ENCODE measurements at places on chromosomes 16 and 17.

- DNase-seq, result no peak
Measured at GRCh38 chr17:73069841-73070240, 22.6 kb downstream of the SLC39A11 start.

DNA sequence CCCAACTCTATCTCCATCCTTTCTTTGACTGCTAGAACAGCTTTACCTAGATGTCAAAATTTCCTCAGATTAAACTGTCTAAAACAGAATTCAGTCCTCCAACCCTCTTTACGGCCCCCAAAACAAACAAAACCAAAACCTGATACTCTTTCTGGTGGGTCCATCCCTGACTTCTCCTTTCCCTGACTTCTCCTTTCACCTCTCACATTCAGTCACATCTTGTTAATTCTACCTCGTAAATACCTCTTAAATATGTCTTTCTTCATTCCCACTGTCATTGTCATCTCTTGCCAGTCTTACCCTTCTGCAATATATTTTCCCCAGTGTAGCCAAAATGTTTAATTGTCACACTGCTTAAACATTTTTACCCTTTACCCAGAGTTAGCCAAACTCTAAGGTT is 4.6 kb downstream of the PPM1E start:
- no peak for DNase-seq

GRCh38 chr16:85931596-85932402 is 32.8 kb downstream of the IRF8 start:
- no peak for DNase-seq

GRCh38 chr16:19697756-19698318 is 20.2 kb downstream of the KNOP1 start:
- no peak for DNase-seq

DNA sequence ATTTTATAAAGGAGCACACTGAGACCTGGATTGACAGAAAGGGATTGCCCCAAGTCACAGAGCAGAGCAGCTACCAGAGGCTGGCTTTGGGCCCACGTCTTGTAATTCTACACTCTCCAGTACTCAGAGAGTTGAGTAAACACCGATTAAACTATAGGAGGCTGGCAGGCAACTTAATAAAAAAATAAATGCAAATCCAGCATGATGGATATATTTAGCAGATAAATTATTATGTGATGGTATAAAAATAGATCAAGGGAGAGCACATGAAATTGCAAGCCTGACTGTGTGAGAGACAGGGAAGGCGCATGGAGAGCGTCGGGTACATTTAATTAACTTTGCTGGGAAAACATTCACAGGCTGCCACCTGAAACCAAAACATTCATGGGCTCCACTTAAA is 87.7 kb upstream of the CCL2 start:
- DNase-seq, result no peak

DNA sequence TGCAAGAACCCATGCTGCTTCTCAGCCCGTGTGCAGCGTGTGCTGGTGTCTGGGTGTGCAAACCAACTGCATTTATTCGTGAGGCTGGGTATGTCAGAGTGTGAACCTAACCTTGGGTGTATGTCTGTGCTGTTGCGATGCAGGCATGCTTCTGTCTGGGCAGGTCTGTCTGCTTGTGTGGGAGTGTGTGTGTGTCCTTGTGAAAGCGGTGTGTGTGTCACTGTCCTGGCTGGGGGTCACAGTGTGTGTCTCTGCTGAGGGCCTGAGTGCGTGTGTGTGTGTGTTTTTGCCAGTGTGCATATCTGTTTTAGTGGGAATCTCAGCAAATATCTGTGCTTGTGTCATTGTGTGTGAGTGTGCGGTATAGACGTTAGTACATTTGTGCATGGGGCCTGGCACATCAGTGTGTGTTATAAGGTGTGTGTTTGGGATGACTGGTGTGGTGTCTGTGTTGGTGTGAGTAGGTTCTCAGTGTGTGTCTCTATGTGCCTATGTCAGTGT is 121.8 kb downstream of the CYLD start:
- no peak for DNase-seq

DNA sequence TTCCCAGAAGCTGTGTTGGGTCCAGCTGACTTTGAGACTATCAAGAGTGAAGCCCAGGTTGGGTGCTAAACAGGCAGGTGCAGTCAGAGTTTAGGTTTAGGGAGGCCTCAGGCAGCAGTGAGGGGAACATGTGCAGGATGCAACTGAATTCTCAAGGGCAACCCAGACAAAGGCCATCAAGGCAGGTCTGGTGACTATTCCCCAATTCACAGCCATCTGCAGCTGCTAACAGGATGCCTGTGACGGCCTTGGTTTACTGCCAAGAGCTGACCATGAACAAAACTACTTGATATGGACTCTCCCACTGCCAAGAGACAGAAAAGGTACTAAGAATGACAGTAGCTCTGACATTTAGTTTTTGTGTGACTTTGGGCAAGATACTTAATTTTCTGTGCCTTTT is 45.2 kb upstream of the BCAR1 start:
- DNase-seq, result no peak

DNA sequence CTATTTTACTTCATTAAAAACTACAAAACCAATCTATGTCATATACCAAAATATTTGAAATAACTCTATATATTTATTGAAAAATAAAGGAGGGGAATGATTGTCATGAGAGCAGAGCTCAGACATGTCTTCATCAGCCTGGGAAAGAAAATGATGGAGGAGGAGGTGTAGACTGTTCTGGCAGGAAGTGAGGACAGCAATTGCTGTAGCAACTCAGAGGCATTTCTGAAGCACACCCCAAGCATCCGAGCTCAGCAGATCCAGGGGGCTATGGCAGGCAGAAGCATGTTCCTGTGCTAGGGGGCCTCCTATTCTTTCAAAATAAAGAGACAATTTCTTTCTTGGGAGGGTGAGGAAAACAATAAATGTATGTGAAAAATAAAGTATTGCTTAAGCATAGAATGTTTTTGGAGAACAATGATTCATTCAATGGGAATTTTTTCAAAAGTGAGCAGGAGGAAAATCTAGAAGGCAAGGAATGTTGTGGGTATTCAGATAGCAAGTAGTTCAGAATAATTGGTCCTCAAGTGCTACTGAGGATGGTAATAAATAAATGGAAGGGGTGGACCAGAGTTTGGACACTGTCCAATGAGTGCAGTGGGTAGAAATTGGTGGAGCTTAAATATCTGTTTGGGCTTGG is 383.4 kb downstream of the CDH11 start:
- DNase-seq, result no peak

DNA sequence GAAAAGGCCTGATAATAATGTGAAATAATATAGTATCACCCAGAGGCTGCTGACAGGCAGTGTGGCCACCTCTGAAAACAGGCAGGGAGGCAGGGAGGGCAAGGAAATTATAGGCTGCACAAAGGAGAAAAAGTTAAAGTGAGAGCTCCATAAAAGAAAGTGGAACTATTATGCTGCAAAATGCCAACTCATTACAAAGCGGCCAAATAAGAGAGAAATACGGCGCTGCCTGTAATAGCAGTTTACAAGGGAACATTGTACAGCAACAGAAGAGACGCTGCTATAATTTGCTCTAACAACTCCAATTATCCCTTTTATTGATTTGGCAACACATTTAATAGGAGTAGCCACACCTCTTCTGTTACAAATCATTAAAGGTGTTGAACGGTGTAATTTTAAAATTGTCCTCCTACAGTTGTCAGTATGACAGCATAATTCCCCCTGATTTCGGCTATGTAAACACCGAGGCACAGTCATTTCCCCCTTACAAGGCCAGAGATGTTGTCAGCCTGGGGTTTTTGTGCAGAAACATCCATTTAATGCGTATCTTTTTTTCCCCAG is 120.3 kb downstream of the MRM1 start:
- DNase-seq, result no peak

GRCh38 chr16:8585857-8586256 is 4.5 kb downstream of the TMEM114 start:
- DNase-seq, result no peak

DNA sequence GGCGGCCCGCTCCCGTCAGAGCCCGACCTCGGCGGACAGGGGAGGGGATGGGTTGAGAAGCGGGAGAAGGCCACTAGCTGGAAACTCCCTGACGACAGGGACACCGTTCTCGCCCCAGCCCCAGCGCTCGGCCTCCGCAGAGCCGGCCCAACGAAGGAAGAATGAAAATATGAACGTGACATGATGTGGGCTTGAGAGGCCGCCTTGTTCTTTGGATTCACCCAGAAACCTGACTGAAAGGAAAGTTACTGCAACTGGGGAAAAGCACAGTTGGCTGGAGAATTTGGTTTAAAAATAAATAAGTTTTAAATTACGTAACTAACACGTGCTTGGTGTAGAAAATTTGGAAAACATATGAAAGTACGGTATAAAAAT is 21.1 kb downstream of the NPTX1 start:
- no peak for DNase-seq

Measured in SJSA1 (cell line).